ENCODE measurements at places on chromosomes 5 and 9.
A peak's percentile ranks its signal among the peaks of the same experiment; 100 is the strongest.

DNA sequence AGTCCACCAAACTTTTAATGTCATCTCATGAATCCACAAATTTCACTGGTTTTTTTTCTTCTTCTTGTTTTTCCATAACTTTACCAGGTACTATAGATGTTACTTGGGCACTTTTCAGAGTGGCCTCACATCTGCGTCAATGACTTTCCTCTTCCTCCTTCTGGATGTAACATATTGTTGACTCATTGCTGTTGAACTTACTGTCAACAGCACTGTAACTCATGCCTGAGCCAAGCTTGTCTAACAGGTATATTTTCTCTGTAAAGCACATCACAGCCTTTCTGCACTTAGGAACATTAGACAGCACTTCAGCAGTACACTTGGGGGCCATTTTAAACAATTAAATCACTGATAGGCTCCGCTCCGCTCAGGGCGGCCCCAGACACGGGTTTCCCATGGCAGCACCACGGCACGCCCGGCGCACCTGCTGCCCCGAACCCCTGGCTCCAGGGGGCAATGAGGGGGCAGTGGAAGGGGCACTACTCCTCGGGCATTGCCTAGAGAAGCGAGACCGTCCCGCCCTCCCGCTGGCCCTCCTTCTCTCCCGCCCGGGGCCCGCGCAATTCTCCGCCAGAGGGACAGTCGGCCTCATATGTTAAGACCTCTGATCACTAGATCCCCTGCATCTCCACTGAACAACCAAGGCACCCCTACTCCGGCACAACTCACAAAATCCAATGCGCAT lies 41.9 kb upstream of the SPATA31C2 start:
- DNase-seq, result no peak

GRCh38 chr9:1490341-1491232 lies 440.4 kb downstream of the DMRT2 start:
- DNase-seq, result no peak

DNA sequence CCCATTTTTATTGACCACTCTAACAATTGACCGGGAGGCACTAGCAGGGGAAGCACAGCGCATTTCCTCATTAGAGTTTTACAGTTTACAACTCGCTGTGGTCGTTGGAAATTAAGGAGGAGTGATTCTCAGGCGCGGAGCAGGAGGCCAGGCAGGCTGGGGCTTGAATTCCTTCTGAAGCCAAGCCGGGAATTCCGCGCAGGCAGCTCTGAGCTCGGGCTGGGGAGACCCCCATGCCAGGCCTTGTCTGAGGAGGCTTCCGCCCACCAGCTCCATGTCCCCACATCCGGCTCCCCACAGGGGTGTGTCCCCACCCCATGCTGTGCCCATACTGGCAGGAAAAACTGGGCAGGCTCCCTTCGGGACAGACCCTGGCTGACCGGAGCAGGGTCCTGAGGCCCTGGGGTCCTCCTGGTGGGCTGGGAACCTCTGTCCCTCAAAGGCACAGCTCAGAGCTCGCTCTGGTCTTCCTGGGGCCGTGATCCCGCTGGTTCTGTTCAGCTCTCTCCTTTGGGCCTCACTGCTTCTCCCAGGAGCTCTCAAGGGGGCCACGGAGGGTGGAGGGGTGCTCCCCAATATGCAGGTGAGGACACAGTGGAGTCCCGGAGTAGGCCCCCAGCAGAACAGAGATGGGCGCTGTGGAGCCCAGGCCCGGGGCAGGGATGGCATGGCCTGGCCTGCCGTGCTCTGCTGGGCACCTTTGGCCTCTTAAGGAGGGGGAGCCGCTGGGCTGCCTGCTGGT lies 1.3 kb upstream of the NRARP start:
- no peak for DNase-seq

DNA sequence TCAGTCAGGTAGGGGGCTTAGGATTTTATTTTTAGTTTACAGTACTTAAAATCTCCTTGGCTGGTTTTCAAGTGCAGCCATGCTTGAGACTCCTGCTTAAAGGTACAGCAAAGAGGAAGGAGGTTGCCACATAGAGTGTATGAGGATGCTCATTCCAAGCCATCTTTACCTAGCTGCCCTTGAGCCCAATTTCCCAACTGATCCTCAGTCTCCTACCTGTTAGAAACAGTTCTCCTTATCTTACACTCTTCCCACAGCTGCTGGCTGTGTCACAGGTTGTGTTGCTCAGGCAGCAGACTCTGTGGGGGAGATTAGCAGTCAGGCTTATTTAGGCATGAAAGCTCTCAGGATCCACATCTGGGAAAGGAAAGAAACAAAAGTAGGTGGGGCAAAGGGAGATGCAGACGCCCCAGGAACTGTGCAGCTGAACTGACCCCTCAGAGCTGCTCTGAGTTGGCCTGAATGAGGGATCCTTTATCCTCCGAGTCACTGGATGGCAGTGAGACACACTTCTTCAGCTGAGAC lies 95.1 kb downstream of the NMUR2 start:
- DNase-seq, result no peak

DNA sequence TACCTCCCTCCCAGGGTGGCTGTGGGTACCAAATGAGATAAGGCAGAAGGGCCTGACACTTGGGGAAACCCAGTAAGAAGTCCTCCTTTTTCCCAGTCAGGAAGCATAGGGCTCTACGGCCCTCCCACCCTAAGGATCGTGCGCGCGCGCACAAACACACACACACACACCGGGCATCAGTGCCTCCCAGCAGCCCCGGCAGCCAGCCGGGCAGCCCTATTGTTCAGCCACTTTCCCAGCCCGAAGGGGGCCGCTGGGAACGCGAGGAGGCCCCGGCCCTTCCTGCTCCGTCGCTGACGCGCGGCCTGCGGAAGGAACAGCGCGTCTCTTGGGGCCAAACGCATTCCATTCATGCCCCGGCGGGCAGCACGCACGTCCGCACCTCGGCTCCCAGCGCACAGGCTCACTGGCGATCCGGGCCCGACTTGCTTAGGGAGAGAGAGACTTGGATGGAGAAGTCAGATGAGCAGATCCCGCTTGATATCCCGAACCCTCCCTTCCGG lies 22.6 kb downstream of the DUSP1 start:
- DNase-seq, result no peak

DNA sequence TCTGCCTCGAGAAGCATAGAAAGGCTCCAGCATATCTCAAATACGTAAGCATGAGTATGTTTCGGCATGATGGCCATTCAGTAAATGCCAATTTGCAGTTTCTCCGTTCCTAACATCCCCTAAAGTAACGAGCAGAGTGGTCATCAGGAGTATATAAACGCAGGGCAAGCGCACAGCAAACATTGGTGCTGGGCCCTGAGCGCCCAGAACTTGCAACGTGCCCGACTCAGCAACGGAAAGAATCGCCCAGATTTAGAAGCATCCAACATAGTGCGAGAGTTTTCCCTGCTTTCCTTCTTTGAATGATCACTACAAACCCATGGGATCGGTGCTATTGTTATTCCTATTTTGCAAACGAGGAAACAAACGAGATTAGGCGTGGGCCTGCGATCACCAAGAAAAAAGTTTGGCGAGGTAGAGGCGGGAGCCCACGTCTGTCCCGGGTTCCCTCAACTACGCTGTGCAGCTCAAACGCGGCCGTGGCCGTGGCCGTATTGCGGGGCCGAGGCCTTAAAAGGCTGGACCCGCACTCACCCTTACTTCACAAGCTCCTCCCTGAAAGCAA lies 505 bp downstream of the RPS14 start:
- DNase-seq, result no peak

DNA sequence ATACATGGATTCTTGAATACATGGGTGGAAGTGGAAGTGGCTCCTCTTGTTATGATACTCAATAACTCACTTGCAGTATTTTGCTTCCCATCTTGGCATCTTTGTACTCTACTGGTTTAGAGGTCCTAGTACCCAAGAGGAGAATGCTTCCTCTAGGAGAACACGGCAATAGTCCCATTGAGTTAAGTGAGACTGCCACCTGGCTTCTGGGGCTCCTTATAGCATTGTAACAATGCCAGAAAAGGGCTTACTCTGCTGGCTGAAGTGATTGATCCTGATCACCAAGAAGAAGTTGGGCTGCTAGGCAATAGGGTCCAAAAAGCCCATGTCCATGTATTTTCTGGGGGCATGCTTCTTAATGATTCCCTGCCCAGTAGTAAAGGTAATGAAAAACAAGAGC lies 627.6 kb upstream of the SGCD start:
- no peak for DNase-seq

GRCh38 chr5:151450605-151451004 lies 3.2 kb downstream of the SLC36A1 start:
- DNase-seq, result no peak

DNA sequence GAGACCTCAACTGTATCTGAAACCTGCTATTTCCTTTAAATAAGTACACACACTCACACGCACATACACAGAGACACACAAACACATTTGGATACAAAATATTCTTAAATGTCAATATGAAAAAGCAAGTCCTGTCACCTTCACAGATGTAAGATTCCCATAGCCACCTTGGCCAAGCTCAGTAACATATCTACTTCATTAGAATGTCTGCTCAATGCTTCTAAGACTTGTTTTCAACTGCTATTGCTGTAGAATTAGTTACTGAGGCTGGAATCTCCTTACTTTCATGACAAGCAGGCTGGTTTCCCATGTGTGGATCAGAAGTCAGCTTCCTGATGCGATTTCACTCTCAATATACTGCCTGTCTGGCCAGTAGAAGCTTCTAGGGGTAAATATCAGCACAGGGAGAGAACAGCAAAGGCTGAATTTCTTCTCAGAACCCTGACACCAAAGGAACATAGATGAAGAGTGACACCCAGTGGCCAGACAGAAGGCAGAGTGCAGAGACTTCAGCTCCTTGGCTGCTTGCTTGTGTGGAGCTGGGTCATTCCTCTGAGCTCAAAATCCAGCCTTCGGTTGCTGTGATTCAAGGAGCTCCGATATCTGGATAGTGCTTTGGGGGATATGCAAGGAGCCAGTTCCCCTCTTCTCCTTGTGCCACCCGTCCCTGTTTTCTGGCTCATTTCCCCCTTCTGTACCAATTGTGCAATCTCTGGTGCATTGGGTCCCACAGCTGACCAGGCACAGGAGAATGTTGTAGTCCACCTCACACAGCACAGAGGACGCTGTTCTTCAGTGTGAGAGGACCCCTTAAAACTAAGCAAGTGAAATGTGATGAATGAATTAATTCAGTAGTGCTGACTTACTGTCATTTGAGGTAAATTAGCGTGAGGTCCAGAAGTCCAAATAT lies 26.6 kb upstream of the ABLIM3 start:
- DNase-seq, result peak; percentile 11

GRCh38 chr5:172151661-172152210 lies 36.3 kb downstream of the STK10 start:
- no peak for DNase-seq

DNA sequence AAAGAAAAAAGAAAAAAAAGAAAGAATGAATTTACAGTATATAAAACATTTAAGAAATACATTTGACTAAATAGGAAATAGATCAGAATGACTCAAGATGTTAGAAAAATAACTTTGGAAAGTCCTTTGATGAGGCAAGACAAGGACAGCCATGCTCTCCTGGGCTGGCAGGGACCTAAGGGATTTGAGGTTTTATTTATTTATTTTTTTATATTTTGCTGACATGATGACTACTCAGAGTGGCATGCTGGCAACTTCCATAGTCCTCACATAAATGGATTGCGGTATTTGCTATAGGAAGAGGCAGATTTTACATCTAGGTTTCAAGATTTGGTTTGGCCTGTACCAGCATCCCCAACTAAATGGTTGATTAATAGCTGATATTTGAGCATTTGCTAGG lies 17.7 kb downstream of the SLC28A3 start:
- DNase-seq, result no peak

DNA sequence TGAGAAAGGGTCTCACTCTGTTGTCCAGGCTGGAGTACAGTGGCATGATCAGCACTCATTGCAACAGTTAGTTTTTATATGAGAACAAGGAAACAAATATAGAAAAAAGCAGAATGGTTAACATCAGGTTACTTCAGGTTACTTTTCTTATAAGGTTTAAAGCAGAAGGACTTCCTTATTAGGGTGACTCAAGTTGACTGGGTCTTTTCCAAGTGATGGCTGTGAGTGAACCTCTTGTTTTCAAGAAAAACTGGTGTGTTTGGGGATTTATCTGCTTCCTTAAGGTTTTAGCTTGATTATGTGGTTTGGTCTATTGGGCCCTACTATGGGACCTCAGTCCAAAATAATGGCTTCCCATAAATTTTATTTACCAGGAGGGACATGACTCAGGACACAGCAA lies 99.2 kb downstream of the ARRDC3 start:
- peak; percentile 35 for DNase-seq

DNA sequence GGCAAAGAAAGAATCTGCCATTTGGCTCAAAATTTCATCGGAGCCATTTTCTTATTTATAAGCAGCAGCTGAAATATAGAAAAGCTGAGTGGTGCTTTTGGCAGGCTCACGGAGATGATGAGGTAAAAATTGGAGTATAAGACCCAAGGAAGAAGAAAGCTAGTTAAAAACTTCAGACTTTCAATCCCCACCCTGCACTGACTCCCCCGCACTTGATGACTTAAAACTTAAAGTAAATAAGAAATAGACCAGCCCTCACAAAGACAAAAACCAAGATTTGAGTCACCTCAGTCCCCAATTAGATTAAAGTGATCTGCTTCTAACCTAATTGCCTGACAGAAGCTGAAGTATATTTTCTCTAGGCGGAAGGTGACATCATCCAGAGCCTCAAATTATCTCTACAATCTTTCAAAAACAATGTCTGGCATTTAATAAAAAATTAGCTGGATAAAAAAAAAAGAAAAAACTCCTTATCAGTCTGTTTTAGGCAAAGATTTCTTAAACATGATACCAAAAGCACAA lies 124.0 kb upstream of the PJA2 start:
- DNase-seq, result no peak

DNA sequence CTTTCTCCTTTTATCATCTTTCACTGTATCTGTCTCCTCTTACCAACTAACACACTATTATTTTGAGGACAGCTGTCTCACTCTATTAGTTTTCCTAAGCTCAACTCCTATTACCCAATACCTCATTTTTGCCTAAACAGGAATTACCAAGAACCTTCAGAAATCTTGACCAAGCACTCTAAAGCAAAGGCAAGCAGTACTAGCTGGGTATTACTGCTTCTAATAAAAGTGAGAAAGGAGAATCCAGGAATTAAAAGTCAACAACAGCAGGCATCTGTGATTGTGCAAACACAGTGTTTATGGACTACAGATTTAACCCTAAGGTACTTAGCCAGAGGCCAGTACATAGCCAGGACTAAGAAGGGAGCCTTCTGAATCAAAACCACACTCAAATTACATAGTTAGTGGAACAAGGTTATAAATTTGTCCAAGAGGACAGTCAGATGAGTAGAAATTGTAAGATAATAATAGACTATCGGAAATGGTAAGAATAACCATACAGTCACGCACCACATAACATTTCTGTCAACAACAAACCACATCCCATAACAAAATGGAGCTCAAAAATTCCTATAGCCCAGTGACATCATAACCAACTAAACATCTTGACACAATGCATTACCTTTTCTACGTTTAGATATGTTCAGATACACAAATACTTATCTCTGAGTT lies 8.3 kb downstream of the RFX3 start:
- DNase-seq, result no peak
